ENCODE measurements at places on chromosomes 7 and 10. TPM values are rescaled to one million over a fixed set of nuclear protein-coding genes. Genes with fewer than 3 reads are reported as not detected.
A peak's percentile ranks its signal among the peaks of the same experiment; 100 is the strongest.

GRCh38 chr10:7856678-7857077 lies 38.4 kb downstream of the TAF3 start:
- no peak for DNase-seq

- no peak for DNase-seq
Measured at GRCh38 chr10:75040576-75040975, 70.9 kb upstream of the SAMD8 start.

DNA sequence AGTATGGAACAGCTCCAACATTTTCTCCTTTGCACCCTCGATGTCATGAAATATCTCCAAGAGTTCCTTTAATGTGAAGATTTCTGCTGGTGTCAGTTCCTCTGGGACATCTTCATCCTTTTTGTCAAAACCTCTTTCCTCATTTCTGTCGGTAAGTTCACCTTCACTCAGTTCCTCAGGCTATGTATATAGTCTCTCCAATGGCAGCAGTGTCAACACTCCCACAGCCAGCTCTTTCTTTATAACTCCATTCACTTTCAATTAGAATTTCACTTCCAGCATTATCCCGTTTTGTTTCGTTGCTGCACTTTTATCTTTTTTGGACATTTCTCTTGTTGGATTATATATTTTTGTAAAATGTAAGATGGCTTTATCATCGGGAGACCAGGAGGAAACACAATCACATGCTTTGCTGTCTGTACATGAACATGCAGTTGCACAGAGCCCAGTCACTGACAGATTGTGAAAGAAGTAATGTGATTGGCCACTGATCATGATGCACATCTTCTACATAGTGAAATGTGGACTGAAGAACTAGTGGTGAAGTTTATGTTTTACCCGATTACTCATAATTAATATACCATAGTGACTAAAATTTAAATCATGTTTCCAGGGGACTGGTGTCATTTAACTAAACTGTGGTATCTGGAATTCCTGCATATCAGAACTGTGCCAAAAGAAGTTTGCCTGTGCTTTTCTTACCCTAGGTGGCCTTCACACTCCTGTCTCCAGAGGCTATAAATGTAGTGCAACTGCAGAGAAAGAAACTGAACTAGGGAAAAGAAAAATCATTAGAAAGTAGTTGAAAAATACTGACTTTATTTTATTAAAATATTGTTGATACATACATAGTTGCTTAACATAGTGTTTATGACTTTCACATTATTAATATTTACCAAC lies 289.6 kb downstream of the PPP1R3A start:
- DNase-seq: peak; percentile 61

DNA sequence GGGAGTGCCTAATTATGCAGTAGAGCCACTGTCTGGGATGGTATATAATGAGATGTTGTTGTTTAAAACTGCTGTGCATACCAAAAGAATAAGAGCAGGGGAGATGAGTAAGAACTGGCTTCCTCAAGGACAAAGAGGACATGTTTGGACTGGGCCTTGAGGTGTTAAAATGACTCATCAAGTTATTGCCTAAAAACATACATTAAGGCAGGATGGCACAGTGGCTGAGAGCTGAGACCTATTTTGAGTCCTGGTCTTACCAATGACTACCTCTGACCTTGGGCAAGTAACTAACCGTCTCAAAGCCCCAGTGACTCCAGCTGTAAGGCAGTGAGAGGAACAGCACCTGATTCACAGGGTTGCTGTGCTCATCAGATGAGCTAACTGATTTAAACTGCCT lies 71.1 kb downstream of the CFAP58 start:
- DNase-seq: no peak

- DNase-seq: no peak
Measured at GRCh38 chr7:92557249-92557648, 28.7 kb downstream of the RBM48 start.

GRCh38 chr10:86207226-86207625 lies 159.4 kb downstream of the GRID1 start:
- DNase-seq: no peak

NPC1L1 gene
- total RNA-seq: not detected

GSTO1 gene
- 248 TPM for total RNA-seq

TMEM176A gene
- not detected for total RNA-seq

FRMD4A gene
- 34.8 TPM for total RNA-seq
